ENCODE measurements at places on chromosomes 2 and 18.

- no peak for DNase-seq
These were observed 81.1 kb upstream of the CD226 start for GRCh38 chr18:70028734-70029133.

DNA sequence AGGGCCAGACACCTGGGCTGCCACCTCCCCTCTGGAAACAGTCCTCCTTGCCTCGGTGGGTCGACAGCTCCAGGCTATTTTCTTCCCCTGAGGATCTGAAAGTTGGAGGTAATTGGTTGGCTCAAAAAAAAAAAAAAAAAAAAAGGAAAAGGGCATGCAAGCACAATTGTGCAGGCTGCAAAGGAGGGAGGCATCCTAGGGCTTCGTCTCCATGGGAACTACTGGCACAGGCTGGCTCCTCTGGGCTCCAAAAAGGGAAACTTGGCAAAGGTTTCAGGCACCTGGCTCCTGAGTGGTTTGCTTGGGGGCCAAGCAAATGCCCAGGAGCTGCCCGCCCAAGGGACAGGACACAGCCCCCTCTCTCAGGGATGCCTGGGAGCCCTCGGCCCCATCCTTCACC lies 1.1 kb upstream of the KCNIP3 start:
- no peak for DNase-seq

DNA sequence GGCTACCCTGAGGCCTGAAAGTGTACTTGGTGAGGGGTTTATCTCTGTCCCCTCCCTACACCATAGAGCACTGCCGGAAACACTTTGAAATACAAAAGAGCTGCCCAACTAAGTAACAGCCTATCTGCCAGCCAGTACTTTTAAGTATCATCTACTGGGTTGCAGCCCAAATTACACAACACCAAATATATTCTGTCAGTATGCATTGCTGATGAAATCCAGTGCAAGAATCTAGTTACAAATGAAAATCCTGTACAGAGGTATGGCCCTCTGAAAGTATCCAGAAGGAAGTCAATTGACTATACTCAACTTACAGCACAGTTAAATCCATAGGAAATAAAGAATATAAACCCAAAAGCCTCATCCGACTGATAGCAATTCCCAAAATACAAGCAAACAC lies 280.8 kb downstream of the CCDC85A start:
- DNase-seq = no peak

- DNase-seq = no peak
These were observed 23.5 kb downstream of the SLC8A1 start for GRCh38 chr2:40428439-40428838.

GRCh38 chr2:36394804-36395203 lies 39.2 kb downstream of the CRIM1 start:
- DNase-seq = no peak

DNA sequence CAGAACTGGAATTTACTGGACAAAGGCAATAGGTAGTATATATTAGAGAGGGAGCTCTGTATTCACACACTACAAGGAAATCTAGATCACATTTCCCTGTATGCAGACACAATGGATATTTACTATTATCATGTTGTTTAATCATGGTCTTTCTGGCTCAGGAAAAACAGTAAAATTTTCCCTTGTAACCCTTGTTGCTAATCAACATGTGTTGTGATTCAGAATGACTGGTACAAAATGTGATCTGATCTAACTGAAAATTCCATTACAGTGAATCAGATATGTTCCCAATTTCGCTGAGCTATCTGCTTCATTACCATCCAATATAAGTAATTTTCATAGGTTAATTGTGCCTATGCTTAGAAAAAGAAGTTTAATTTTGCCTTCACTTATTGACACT lies 1109.7 kb downstream of the LRP1B start:
- no peak for DNase-seq

- DNase-seq = no peak
These were observed 171.2 kb downstream of the ACOXL start for GRCh38 chr2:110903548-110903947.

DNA sequence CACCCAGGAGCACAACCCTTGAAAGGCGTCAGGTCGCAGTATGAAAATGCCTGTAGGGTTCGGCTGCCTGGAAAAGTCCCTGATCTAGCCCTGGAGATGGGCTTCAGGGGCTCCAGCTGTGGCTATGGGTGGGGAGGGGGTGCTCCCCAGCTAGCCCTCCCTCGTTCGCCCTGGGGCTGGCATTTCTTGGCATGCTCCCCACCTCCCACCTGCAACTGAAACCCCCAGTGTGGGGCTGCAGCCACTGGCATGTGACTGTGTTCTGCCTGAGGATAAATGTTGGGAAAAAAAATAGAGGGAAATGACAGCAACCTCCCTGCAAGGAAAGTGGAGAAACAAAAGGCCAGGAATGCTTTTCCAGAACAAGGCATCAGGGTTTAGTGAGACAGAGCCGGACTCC lies 109.2 kb downstream of the COPS8 start:
- DNase-seq = no peak

- DNase-seq = no peak
These were observed 30.4 kb downstream of the CTAGE1 start for GRCh38 chr18:22387364-22387763.

DNA sequence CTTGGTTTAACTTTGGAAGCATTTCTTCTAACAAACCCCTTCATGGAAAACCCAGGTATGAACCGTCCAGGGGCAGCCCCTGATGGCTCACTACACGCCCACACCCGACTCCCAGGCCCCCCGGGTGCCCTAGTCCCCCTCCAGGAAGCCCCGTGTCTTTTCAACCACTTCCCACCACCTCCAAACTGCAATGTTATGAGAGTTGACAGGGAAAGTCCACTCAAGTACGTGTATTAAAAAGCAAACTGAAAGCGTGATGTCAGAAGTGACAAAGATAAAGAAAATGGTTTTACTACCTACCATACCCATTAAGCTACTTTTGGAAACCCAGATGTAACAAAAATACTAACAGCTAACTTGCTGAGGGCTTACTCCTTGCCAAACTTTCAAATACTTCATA lies 51.5 kb downstream of the L3MBTL4 start:
- no peak for DNase-seq

- DNase-seq = no peak
These were observed 144.8 kb downstream of the SMAD7 start for GRCh38 chr18:48805826-48806535.

GRCh38 chr2:71618327-71619113 lies 165.2 kb downstream of the DYSF start:
- DNase-seq = no peak

DNA sequence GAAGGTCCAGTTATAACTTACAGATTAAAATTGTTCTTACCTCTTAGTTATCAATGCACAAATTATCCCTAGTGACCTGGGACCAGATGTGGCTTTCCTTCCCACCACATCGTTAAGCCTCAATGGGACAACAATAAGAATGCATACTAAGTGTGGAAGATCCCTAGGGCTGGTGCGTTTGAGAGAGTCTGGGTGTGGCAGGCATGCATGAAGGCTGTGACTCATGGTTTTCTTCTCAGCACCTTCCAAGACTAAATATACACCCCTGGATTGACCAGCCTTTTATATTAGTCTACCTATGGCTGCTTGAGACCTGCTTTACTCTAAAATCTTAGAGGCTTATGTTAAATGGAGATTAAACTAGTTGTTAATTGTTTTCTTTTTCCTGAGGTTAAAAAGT lies 261.7 kb upstream of the SLC14A2 start:
- DNase-seq = no peak

DNA sequence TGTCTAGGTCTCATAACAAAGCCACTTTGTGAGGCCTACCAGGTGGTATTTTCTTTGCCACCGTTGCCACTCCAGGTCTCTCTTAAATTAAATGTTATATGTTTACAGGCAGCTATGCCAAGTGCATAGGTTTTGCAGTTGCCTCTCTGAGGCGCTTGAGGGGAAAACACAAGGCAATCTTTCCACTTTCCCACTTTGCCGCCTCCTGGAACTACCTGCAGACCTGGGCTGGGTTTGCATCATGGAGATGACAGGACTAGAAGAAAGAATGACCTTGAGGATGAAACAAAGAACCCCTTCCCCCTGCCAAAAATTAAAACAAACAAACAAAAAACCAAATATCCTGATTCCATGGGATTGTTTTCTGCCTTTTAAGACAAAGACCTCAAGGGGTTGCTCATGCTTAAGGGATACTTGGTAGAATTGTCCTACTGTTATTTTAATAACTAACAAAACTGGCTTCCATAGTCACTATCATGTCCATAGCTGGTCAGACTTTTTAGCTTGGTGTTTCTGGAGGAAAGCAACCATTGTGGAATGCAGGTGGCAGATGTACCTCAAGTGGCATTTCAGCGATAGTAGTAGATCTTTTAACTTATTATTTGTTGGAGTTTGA lies 159.9 kb downstream of the PRPF40A start:
- DNase-seq = no peak

DNA sequence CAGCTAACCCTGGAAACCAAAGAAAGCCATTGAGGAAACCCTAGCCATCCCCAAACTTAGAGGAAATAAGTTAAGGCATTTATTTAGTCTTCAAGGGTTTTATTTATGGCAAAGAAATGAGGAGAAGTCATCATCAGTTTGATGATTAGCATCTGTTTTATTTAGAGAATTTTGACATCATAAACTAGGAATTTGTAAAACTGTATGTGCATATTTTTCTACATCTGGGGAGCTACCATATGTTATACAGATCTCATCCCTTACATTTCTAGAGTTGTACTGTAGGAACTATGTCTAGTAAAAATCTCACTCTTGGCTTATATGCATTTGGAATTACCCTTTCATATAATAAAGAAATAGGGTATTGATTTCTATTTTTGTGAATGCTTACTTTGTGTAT lies 48.7 kb downstream of the FMNL2 start:
- no peak for DNase-seq

GRCh38 chr2:100673691-100674485 lies 111.1 kb downstream of the PDCL3 start:
- DNase-seq = no peak

DNA sequence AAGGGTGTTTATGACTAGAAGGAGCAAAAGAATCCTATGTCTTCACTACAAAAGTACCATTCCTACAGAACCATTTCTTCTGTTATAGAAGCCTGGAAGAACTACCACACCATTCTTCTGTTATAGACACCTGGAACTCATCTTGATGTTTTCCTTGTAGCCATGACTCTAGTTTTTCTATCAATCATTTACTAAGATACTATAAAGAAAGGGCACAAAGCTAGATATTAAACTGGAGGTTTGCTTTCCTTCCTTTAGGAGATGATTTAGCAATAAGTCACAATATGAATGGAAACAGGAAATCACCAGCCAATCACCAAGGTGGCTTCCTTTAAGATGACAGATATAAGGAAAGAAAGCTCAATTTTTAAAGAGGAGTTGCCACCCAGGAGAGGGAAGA lies 100.3 kb upstream of the NEUROD1 start:
- DNase-seq = no peak

GRCh38 chr2:134711692-134712091 lies 7.1 kb downstream of the TMEM163 start:
- DNase-seq = no peak

DNA sequence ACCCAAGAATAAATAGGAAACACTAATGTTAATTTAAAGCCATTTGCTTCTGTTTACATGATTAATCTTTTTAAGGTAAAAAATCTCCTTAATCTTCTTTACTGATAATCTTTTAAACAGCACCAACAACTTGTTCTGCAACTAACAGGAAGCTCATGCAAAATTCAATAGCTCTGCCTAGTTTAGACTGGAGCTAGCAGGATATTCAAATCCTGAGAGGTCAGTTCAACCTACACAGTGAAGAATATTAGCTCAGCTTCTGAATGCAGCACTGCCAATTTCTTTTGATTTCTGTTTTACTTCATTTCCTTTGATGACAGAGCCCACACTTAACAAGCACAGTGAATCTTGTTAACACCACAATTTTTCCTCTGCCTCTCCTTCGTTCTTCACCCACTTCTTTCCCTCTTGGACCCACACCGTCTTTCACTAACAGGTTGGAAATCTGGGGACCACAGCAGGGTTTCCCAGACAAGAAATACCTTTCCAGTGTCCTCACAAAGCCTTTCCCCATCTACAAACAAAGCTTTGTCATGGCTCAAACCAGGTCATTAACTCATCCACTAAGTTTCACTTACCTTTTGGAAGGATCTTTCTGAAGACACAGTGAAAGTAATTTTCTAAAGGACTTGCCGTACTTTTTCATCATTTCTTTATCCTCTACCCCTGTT lies 109.8 kb downstream of the STK39 start:
- no peak for DNase-seq

GRCh38 chr2:27922842-27923241 lies 32.3 kb downstream of the BABAM2 start:
- no peak for DNase-seq

All from stimulated activated CD4-positive, alpha-beta T cell treated with anti-CD3 and anti-CD28 coated beads, Interleukin-4, amount 100 ng/mL, for 1 hour (primary cell).